AG08395 (cell line): ENCODE measurements at places on chromosomes 16 and 17.

GRCh38 chr16:50467559-50467942 lies 80.6 kb upstream of the NKD1 start:
- DNase-seq, result no peak

DNA sequence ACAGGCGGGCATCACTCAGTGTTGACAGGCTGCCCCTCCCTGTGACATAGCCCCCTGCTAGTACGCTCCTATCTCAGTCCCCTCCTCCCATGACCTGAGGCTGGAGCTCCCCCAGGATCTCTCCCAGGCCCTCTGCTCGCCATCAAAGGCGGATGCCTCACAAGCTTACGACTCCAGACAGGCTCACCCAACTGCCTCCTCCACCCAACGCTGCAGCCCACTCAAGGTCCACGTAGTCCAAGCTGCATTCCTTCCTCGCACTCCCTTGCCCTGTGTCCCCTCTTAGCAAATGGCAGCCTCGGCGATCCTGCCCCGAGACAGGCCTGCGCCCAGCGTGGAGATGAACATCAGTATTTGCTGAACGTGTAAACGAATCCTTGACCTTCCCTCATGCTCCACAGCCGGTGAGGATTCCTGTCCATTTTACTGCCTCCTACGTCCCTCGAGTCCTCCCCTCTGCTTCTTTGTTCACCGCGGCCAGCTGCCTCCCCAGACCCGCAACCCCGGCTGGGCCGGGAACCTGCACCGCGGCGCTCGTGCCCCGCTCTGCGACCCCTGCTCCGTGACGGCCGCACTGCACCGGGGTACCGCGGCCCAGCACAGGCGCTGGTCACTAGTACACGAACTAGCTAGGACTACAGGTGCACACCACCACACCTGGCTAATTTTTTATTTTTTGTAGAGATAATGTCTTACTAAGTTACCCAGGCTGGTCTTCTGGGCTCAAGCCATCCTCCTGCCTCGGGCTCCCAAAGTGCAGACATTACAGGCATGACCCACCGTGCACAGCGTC lies 838 bp upstream of the TMEM97 start:
- no peak for DNase-seq

DNA sequence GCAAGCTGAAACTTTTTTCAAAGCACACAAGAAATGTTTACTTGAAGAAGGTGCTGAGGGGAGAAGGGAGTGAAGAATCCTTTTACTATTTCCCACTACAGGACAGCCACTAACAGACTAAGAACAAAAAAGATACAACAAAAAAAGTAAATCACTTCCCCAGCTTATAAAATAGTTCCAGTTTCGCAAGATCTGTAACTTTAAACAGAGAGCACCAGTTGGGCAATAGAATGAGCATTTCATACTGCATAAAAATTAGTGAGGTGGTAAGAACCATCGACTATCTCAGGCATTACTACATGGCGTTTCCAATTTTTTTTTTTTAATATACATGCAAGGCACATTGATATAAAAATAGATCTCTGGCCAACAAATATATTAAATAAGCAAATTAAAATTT lies 11.1 kb downstream of the CRYBA1 start:
- no peak for DNase-seq

DNA sequence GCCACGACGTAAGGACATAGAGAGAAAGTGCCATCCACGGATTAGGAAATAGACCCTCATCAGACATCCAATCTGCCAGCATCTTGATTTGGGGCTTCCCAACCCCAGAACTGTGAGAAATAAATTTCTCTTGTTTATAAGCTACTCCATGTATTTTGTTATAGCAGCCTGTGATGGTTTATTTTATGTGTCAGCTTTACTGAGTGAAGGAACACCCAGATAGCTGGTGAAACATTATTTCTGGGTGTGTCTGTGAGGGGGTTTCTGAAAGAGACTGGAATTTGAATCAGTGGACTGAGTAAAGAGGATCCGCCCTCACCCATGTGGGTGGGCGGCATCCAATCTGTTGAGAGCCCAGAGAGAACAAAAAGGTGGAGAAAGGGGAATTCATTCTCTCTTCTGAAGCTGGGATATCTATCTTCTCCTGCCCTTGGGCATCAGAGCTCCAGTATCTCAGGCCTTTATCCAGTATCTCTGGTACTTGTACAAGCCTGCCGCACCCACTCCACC lies 131.5 kb upstream of the ANKFN1 start:
- no peak for DNase-seq

DNA sequence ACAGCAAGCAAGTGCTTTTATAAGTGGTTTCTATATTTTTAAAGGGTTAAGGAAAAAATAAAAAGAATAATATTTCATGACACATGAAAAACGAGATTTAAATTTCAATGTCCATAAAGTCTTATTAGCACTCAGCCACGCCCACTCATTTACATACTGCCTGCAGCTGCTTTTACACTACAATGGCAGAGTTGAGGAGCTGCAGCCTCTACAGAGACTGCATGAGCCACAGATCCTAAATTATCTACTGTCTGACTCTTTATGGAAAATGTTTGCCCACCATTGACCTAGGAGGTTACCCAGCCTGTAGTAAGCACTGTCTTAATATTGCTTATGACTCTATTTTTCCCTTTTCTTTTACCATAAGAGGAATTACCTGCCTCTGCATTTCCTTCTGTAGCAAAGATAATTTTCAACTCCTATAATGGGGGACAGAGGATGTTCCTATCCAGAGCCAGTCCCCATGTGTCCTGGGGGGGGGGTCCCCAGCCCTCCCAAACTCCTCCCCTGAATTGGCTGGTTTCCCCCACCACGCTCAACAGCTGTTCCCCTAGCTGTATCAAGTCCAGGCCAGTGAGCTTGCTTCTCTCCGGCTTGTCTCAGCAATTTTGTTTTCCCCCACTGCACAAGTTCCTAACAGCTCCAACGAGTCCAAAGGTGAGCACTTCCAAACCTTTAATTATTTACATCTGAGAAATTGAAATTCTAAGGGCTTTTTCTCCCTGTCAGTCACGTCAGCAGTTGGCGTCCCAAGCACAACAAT lies 139.4 kb upstream of the ERCC4 start:
- DNase-seq, result no peak

- no peak for DNase-seq
These were observed 11.9 kb downstream of the IKZF3 start for GRCh38 chr17:39852239-39852638.

DNA sequence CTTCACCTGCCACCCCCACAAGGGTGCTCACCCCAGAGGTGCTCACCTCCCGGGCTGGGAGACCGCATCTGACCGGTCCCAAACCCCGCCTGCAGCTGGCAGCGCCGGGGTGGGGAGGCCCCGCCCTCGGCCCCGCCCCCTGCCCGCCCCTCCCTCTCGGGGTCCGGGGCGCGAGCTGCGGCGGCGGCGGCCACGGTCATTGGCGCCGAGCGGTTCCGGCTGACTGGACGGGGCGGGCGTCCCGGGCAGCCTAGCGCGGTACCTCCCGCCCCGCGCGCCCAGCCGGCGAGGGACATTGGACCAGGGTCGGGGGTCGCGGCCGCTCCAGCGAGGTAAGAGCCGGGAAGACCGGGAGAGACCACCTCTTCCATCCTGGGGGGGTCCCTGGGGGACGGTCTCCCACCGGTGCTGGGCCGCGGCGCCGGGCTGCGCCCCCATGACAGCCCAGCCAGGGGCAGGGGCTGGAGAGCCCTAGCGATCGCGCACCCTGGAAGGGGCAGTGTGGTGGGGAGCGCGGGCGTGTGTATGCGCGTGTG lies at the start of gene CACNG5:
TSS of gene CACNG5 (plus strand) at position 199 of the 536 bp plus-strand sequence. CDS start 42,216 bp downstream, outside the sequence.
- no peak for DNase-seq

DNA sequence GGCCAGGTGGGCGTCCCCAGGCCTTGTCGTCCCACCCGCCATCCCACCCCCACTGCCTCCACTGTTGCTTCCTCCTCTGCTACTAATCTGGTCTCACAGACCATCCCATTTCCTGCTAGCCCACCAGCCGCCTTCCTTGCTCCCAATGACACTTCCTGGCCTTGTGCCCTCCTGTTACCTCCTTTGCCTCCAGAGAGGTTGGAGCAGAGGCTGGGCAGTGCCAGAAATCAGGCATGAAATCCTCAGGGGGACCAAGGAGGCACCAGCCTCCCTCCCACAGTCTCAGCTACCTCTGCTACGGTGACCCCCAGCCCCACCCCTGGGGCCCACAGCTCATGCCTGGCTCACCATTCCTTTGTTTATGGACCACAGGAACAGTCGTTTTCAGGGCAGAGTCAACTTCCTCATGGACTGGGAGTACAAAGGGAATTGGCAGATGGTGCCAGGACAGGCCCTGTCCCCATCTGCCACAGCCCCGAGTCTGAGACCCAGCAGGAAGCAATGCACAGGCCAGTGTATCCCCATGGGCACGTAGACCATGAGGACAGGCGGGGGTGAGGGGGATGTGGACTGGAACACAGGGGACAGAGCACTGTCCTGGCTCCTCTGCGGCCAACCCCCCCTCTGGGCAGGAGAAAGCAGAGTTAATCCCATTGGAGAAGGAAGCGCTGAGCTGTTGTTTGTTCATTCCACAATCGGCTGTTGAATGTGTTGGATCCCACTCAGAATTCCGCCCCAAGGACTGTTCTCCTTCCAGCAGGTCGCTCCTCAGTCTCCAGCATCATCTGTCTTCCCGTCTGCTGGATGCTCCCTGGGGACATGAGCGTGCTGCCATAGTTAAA lies 2.2 kb upstream of the CDH5 start:
- DNase-seq, result peak; percentile 32

GRCh38 chr16:74052016-74052415 lies 244.6 kb upstream of the PSMD7 start:
- DNase-seq, result no peak

DNA sequence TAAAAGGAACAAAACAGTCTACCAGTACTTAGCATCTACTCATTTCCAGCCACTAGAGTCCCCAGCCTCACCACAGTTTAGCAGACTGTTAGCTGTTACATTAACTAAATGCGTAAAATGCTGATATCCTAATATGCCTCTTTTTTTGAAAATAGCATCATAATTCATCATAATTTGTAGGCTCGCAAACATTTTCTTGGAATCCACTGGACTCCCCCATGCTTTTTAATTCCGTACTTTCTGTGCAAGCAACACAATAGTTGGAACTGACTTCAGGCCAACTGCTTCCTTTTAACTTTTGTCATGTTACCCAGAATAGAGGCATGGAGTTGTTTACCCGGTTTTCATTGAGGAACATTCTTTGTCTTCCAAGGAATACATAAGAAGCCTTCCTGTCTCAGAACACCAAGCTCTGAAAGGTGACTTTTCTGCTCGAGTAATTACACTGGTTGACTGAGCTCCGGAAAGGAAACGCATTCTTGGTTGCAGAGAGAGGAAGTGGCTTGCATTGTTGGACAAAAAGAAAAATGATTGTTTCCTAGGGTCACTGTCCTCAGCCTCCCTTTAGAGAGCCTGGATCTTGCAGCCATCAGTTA lies 30.9 kb upstream of the SEC14L1 start:
- DNase-seq, result peak; percentile 47

DNA sequence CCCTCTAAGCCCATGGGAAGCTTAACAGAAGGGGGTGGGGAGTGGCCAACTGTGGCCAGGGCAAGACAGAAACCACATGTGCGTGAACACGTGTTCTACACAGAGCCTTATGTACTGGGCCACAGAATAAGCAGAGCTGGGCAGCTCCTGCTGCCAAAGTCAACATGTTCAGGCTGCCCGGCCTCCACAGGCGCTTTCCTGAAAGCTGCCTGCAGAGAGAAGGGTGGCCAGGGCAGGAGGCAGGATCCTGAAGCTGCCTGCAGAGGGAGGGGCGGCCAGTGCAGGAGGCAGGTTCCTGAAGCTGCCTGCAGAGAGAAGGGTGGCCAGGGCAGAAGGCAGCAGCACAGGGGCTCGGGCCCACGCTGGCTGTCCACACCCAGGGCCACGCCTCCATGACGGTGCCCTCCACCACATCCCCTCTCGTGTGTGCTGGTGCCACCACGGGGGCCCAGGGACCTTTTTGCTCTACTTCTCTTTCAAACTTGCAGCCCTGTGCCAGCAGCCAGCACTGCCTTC lies 79.5 kb downstream of the ANKRD11 start:
- DNase-seq, result peak; percentile 67

DNA sequence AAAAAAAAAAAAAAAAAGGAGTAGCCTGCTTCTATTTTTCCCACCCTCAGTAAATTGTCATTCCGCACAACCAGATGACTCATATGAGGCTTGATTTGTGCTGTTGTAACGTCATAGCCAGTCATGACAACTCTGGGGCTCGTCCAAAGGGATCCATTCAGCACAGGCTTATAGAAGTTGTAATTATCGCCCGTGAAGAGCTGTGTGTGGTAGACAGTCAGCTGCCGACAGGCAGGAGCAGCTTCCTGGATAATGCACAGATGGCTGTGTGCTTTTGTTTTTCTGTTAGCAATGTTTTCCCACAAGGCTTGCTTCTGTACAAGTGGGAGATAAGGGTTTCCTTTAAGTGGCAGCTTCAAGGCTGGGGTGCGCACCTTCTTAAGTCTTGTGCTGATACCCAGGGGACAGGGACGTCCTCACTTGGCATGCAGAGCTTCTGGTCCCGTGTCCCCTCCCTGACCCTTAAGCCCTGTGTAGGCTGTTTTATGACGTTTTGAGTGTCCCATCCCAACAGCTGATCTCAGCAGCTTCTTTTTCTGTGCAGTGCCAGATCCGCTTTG lies 26.0 kb downstream of the SNX29 start:
- peak; percentile 57 for DNase-seq

GRCh38 chr16:56964243-56965148 lies 2.7 kb downstream of the CETP start:
- peak; percentile 50 for DNase-seq

DNA sequence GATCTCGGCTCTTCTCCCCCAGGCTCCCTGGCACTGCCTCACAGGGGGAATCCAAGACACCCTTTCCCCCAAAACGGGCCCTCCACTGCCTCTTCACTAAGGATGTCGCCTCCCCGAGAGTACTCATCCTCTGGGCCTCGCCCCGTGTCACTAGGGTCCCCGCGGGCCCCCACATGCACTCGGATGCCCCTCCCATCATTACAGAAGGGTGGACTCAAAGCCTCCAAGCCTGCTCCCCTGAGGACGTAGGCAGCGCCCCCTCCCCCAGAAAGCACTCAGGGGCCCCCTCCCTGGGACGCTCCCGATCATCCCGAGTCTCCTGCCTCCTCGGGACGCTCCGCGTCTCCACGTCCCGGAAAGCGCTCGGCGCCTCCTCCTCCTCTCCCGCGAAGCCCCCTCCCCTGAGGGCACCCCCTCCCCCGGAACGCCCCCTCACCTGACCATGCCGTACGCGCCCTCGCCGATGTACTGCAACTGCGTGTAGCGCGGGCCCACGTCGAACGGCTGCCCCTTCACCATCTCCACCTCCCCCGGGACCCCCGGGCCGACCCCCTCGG lies 338 bp downstream of the MAPK3 start:
- DNase-seq, result peak; percentile 15

GRCh38 chr16:65312071-65312470 lies 190.2 kb upstream of the CDH11 start:
- peak; percentile 29 for DNase-seq
